ENCODE measurements at places on chromosomes 16 and 17.

DNA sequence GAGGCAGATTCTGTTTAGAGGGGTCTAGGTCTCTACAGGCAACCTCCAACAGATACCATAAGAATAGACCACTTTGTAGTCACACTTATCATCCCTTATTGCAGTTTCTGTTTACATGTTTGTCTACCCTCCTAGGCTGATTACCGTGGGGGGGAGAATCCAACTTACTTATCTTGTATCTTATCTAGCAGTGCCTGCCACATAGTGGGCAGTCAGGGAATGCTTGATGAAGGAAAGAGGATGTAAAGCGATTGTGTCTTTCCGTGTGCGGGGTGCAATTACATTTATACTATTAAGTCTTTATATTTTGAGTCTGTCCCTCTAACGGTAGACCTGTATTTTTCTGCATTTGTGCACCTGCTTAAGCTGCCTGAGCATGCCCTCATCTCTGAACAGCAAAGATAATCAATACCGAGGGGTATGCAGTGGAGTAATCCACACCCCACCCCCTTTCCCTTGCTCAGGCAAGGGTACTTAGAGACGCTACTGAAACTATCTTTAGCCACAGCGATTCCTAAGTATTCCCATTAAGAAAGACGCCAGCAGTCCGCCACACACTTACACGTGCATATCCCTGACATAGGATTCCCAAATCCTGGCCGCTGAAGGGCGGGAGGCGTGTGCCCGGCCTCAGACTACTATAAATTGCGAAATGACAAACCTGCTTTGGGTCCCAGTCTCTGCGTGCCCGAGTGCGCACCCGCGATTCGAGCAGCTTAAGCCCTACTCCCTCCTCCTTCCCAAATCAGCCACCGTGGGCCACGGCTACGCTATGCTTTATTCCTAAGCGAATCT is 635 bp upstream of the AATF start:
- DNase-seq, result no peak

DNA sequence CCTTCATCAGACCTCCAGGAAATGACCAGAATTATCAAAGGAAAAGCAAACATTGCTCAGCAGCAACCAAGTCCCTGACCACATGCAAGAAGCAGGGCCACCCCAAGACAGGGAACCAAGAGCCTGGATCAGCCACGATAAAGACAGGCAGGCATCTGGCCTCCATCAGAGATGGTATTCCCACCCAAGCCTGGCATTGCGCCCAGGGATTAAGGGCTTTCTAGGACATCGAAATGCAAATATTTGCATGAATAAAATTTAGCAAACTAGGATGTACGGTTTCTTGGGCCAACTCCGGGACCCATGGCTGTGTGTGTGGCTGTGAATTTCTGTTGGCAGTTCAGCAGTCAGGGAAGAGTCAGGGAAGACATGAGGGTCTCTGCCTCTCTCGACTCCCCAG is 241.4 kb upstream of the DYNLRB2 start:
- no peak for DNase-seq

DNA sequence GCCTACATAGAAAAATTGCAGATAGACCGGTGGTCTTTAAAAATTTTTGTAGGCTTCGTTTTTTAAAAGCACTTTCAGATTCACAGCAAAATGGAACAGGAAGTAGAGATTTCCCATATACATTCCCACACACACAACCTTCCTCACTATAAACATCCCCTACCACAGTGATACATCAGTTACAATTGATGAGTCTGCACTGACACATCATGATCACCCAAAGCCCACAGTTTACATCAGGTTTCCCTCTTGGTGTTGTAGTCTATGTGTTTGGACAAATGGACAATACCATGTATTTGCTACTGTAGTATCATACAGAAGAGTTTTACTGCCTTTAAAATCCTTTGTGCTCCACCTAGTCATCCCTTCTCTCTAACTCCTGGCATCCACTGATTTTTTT is 113.9 kb upstream of the ADAMTS18 start:
- no peak for DNase-seq

DNA sequence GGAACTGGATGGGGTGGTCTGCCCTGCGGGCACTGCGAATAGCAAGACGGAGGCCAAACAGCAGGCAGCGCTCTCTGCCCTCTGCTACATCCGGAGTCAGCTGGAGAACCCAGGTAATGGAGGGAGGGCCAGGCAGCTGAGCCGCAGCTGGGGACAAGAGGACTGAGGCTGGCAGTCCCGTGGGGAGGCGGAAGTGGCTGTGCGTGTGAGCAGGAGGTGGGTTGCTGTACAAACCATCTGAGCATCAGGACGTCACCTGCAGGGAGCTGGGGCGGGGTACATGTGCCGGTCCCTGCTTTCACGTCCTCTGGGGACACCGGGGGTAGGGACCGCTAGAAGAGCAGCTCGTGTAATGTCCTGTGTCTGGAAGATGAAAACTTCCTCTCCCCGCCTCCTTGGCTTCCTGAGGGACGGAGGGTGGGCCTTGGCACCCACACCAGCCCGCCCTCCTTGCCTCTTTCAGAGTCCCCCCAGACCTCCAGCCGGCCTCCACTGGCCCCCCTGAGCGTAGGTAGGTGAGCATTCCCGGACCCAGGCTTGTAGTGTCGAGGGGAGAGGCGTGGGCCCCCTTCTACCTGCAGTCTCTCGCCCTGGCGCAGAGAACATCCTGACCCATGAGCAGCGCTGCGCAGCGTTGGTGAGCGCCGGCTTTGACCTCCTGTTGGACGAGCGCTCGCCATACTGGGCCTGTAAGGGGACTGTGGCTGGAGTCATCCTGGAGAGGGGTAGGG is 3.7 kb downstream of the ADAD2 start:
- no peak for DNase-seq

- no peak for DNase-seq
Observed at GRCh38 chr17:32100971-32101631, 41.2 kb upstream of the RHOT1 start.

GRCh38 chr17:11885051-11885450 is 112.2 kb downstream of the ZNF18 start:
- DNase-seq, result no peak

GRCh38 chr16:27642756-27643155 is 92.8 kb downstream of the KATNIP start:
- no peak for DNase-seq

DNA sequence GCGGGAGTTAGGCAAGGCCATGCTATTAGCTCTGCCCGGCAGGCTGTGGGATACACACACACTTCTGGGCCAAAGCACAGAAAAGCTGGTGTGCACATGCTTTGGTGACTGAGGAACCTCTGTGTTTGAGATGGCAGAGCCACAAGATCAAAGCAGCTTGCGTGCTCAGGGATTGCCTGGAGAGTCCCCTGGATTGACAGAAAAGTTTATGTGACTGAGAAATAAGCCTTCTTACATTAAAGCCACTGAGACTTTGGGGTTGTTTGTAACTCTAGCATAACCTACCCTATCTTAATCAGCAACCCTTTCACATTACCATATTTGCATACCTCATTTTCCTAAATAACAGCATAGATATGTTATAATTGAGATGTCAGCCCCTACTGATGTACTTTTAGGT is 69.3 kb downstream of the MYO1D start:
- no peak for DNase-seq

DNA sequence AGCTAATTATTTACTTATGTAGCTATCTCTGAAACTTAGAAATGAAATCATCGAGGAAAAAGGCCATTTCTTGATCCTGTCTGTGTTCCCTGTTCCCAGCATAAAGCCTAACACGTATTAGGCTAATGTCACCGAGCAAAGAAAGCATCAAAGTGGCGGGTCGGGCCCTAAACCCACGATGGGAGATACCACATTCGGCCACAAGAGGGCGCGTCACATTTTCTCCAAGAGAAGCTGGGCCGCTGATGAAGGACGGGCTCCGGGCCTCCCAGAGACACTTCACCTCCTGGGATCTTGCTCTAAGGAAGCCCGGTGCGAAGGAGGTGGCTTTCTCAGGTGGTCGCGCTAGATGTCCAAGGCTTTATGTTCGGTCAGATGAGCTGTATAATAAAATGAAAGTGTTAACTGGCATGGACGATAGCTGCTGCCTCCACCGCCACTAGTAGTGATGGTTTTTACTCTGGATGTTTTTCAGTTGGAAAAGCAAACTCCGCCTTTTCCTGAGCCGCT is 853 bp upstream of the PDK2 start:
- DNase-seq, result peak; percentile 95

DNA sequence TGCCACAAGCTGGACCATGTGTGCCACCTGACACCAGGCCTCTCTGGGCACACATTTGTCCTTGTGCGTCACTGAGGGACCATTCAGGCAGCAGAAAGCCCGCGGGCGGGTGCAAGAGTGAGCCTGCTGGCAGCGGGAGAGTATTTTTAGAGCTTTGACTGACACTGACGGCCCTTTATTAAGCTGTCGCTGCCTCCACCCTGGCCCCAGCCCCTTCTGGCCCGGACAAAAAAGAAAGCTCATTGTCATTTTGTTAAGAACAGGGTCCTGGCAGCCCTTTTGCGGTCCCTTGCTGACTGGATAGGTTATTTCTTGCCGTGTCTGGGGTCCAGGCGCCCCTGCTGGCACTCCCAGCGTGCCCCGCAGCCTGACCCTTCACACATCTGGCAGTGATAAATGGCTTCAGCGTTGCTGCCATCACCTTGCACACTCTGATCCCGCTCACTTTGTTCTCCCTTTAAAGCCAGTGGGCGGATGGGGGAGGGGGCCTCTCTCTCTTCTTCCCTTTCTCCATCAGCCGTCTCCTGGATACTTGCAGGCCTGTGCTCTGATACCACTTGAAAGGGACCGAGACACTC is 78.4 kb upstream of the NKD1 start:
- no peak for DNase-seq

DNA sequence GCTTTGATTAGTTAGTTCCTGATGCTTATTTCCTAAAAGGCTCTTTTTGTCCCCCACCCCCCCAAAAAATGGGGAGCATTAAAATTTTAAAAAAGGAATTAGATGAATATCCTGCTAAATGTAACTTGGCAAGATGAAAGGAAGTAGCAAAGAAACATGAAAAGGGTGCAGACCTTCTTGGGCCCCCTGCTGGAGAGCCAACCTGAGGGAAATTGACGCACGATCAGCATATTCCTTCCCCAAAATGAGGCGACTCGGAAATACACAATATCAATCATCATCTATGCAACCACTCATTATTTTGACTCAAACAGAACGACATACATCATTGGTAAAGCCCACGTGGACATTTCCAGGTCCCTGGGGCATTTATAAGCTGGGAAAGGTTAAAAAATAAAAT is 59.7 kb downstream of the GRIN2A start:
- no peak for DNase-seq

DNA sequence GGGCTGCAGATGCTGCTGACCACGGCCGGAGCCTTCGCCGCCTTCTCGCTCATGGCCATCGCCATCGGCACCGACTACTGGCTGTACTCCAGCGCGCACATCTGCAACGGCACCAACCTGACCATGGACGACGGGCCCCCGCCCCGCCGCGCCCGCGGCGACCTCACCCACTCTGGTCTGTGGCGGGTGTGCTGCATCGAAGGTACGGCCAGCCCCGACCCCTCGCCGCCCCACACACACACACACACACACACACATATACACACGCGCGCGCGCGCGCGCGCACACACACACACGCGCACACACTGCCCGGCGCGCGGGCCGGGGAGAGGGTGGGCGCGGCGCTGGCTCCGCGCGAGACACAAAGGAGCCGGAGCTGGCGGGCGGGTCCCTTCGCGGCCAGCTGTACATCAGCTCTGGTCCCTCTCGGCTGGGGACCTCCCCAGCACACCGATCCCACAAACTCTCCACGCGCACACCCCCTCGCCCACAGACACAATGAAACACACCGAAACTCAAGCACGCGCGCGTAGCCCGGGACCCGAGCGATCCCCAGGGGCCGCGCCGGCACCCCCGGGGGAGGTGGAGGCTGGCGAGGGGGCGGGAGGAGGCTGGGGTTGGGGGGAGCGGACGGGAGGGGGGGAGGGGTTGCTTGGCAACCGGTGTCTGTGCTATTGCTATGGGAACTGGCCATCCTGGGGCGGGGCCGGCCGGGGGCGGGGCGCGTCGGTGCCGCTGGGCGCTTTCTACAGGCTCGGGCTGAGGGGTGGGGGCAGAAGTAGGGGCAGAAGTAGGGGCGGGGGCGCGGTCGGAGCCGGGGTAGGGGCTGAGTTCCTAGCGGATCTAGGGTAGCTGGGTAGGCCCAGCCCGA is 658 bp downstream of the CACNG4 start:
- DNase-seq, result no peak

- no peak for DNase-seq
Observed at GRCh38 chr16:3045758-3046640, at the start of gene MMP25. Gene MMP25, plus strand, starts transcription at chr16:3046561. Its CDS starts 357 bp downstream, at chr16:3046918.

- peak; percentile 49 for DNase-seq
Observed at GRCh38 chr16:22188595-22189442, 17.3 kb upstream of the EEF2K start.

- DNase-seq, result no peak
Observed at GRCh38 chr16:86243123-86243473, 267.2 kb upstream of the FOXF1 start.

- no peak for DNase-seq
Observed at GRCh38 chr17:78761789-78762406, 20.2 kb downstream of the CYTH1 start.

DNA sequence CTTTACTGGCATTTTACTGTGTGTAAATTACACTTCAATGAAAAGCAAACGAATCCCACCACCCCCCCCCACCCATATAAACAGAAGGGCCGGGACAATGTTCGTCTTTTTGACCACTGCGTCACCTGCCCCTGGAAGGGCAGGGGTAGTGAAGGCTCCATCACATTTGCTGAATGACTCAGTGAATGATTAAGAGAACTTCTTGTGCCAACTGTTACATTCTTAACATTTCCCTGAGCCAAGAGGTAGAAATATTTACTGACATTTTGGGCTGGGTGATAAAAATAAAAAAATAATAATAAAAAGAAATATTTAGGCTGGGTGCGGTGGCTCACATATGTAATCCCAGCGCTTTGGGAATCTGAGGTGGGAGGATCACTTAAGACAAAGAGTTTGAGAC is 24.1 kb downstream of the C16orf96 start:
- no peak for DNase-seq

DNA sequence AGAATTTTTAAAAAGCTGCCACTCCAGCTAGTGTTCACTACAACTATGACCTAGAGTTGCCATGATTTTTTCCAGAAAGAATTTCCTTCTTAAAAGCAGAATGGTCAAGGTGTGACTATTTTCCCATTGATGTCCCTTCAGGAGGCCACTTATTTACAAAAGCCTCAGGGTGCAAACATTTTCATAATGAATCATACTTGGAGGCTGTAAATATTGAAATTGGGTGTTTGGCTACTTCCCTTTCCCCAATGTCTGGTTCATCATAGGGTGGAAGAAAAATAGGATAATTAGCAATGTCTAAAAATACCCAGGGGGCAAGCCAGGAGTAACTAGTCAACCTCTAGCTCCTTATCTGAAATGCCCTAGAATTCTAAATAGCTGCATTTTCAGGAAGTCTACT is 18.8 kb downstream of the AXIN2 start:
- no peak for DNase-seq

- DNase-seq, result no peak
Observed at GRCh38 chr16:10077861-10078260, 104.4 kb downstream of the GRIN2A start.
